AG08396 (cell line): ENCODE measurements at places on chromosomes 12 and 14.

- no peak for DNase-seq
Measured at GRCh38 chr12:69028941-69029729, 96.2 kb upstream of the CPM start.

DNA sequence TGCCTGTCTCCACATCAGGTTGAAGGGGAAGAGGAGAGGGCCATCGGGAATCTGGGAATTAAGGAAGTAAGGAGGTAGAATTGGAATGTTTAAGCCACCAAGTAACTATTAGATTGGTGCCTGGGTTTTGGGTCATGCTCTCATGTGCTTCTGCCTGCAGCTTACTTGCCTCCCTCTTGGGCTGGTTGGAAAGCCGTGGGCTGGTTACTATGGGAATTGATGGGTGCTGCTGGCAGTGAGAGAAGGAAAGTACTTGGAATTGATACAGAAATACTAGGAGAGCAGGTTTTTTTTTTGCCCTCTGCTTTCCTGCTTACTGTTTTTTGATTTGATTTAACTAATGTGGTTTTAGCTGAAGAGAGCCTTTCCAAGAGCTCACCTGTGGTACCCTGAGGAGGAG is 493.5 kb upstream of the RGS6 start:
- DNase-seq, result no peak

DNA sequence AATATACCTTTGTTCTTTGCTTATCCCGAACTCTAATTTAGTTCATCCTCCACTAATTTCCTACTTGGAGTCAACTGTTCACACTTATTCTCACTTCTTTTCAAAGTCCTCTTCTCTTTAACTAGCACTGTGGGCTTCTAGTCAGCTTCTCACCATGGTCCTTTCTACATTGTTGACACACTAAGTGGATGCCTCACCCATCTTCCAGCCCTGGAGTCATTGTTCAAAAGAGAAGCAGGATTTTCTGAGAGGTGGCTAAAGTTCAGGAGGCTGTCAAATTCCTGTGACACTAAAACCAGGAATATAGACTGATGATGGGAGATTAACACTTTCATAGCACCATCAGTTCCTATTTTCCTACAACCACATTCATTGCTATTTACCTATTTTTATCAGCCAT is 99.3 kb downstream of the PHLDA1 start:
- DNase-seq, result no peak

- no peak for DNase-seq
Measured at GRCh38 chr12:46300910-46301309, 32.1 kb upstream of the SLC38A1 start.

DNA sequence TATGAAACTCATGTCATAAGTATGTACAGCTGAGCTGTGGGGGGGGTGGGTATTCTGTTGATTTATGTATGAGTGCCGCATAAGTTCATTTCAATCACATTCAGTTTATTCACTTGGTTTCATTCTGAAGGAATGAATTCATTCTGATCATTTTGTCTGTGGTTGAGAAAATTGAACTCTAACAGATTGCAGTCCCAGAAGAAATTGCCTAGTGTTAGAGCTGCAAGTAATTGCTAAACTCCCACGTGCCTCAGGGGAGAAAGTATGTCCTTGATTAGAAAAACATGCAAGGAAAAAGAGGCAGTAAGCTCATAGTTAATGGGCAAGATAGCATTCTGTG is 442.4 kb upstream of the MGAT4C start:
- no peak for DNase-seq

DNA sequence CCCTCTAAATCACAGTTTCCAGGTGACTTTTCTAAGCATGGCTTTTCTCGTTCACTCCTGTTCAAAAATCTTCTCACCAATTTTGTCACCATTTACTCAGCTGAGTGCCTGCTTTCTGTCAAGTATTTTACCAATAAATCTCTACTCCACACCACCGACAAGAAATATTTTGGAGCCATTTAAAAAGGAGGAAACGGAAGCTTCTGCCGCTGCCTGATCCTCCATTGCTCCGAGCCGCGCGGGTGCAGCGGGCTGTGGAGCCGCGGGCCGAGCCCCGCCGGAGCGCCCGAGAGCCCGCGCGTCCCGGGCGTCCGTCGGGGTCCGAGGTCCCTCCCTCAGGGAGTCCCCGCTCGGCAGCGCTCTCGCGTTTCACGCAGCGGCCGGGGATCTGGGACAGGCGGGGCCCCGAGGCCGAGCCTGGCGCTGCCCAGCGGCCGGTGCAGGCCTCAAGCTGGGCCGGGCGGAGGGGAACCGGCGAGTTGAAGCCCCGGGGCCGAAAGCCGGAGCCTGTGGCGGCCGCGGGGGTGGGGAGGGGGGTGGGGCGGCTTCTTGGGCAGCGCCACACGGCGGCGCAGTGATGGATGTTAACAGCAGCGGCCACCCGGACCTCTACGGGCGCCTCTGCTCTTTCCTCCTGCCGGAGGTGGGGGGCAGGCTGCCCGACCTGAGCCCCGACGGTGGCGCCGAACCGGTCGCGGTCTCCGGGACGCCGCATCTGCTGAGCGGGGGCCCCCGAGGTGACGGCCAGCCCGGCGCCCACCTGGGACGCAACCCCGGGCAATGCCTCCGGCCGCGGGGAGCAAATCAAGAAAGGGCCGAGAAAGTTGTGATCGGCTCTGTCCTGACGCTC is 1.1 kb upstream of the HEBP1 start:
- peak; percentile 83 for DNase-seq

- DNase-seq, result no peak
Measured at GRCh38 chr12:57112492-57113294, 1.5 kb upstream of the STAT6 start.

DNA sequence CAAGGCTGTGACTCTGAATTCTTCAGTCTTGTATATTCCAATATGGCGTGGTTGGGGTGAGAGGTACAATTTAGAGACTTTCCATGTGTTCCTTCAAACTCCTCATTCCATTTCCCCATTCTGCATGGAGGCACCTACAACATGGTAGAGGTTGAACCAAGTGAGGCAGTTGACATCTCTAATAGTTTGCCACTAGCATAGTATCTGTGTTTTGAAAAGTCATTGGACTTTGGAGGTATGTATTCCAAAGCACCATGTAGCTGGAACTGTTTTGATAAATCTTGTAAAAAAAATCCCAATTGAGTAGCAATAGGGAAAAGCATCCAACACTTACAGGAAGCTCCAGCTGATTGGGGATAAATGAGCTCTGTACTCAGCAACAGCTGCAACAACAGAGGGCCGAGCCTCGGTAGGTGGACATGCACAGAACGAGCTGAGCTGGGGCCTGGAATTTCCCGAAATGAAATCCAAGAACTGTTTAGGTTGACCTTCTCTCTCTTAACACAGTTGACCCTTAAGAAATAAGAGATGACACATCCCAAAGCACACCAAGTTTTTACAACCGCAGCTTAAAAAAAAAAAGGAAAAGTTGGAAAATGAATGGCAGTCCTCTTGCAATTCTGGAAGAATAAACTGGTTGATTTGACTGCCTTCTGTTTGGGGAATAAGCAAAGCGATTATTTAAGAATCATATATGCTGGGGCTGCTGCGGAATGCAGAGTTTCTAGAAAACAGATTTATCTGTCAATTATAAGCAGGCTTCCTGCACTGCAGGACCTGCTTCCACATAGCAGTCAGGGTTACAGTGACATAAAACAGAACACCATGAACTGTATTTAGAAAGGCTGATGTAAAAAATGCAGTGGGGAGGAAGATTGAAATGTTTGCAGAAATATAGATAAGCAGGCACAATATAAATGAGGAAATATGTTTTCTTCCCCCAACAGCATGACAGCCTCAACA is 194.6 kb upstream of the KRR1 start:
- peak; percentile 52 for DNase-seq
